ENCODE measurements at places on chromosomes 3 and 15. TPM values are rescaled to one million over a fixed set of nuclear protein-coding genes. Genes with fewer than 3 reads are reported as not detected.
A peak's percentile ranks its signal among the peaks of the same experiment; 100 is the strongest.

GRCh38 chr15:61644550-61644949, 415.4 kb upstream of the RORA start:
- H3K27me3 ChIP-seq = no peaks in the 10 kb centered on the region
- no peaks in the 10 kb centered on the region for H3K36me3 ChIP-seq
- no peaks in the 10 kb centered on the region for H3K4me1 ChIP-seq
- DNase-seq = no peak
- H3K4me3 ChIP-seq = no peak overlapping the region

DNA sequence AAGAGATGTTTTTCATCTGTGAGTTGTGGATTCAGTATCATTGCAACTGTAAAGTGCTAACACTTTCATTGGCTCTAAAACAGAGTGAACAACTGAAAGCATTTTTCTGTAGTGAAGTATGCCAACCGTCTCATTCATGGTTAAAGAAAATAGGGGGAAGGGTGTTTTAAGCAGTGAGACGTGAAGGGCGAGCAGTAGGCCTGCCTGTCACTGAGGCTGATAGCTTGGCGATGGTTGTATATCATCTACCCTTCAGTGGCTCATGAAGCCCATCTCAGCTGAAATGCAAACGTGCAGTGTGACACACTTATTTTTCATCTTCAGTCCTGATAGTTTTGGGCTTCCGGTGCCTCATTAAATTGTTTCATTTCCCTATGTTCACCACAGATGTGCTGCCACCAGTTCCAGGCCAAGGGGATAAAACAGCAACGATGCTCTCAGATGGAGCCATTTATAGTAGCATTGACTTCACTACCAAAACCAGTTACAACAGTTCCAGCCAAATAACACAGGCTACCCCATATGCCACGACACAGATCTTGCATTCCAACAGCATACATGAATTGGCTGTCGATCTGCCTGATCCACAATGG, 562.0 kb downstream of the ROBO2 start:
- H3K27me3 ChIP-seq = no peaks in the 10 kb centered on the region
- no peaks in the 10 kb centered on the region for H3K36me3 ChIP-seq
- no peak overlapping the region for H3K4me3 ChIP-seq
- no peaks in the 10 kb centered on the region for H3K4me1 ChIP-seq
- no peak for DNase-seq

Gene CASR
- polyA plus RNA-seq = not detected

GRCh38 chr15:90482124-90483011, 47.4 kb upstream of the CRTC3 start:
- DNase-seq = no peak
- peaks cover 99% of the 10 kb centered on the region for H3K36me3 ChIP-seq
- no peaks in the 10 kb centered on the region for H3K27me3 ChIP-seq
- no peak overlapping the region for H3K4me3 ChIP-seq
- peak overlapping the region; percentile 29 for H3K27ac ChIP-seq
- peaks cover 6% of the 10 kb centered on the region for H3K4me1 ChIP-seq

GRCh38 chr3:191915712-191916111, 454.7 kb downstream of the PYDC2 start:
- no peaks in the 10 kb centered on the region for H3K36me3 ChIP-seq
- no peaks in the 10 kb centered on the region for H3K27me3 ChIP-seq
- no peak overlapping the region for H3K27ac ChIP-seq
- DNase-seq = no peak
- no peaks in the 10 kb centered on the region for H3K4me1 ChIP-seq
- no peak overlapping the region for H3K4me3 ChIP-seq

DNA sequence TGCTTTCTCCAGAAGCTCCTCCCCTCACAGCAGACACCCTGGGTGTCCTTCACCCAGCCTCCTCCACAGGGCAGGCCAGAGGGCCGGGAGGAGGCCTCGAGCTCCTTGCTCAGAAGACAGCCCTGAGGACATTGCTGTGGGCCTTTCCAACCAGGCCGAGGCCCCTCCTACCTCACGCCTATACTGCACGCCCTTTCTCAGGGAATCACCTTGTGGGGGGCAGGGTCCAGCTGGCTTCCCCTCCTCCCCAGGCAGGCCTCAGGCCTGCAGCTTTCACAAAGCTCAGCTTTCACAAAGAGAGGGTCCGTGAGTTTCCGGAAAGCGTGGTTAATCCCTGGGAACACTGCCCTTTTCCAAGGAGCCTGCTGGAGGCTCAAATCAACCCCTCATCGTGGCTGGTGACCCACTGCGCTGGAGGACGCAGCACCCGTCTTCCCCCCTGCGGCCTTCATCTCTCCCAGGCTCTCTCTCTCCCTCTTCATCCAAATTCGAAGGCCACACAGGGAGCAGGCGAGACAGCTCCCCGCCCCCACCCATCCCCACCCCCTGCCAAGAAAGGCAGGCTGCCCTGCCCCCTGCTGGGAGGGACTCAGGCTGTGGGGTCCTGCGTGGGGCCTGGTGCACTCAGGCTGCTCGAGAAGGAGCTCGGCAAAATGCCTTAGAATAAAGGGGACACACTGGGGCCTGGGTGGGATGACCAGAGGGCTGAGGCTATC, 79.4 kb downstream of the OCA2 start:
- no peaks in the 10 kb centered on the region for H3K36me3 ChIP-seq
- H3K27me3 ChIP-seq = no peaks in the 10 kb centered on the region
- H3K27ac ChIP-seq = no peak overlapping the region
- no peak overlapping the region for H3K4me3 ChIP-seq
- H3K4me1 ChIP-seq = no peaks in the 10 kb centered on the region
- DNase-seq = no peak

Gene LMCD1
- polyA plus RNA-seq = 16.2 TPM

DNA sequence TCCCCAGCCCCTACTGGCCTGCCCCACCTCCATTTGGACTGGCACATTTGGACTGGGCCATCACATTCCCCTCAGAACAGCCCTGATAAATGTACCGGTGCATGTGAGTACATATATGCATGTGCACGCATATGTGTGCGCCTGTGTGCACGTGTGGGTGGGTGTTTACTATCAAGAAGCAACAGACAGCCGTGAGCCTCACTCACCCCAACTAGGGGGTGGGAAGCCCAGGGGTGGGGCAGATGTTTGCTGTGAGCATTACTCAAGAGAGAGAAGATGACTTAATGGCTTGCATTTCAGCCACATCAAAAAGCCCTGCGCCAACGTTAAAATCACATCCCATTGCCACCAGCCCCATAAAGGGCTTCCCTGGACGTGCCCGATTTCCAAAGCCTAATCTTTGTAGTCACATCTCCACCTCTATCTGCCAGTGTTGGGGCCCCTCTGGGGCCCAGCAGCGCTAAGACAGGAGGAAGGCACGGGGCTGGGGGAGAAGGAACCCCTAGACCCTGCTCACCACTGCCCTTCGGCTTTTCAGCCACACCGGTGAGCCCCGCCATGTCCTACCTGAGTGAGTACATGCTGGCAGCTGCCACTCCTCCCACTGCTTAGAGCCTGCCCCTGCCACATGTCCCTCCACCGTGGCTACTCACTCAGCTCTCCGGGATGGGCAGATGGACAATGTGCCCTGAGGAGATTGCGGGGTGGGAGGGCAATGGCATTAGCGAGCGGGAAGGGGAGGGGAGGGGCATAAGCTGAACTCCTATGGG, 10.9 kb downstream of the ITIH3 start:
- H3K27ac ChIP-seq = no peak overlapping the region
- DNase-seq = no peak
- H3K36me3 ChIP-seq = no peaks in the 10 kb centered on the region
- H3K4me1 ChIP-seq = no peaks in the 10 kb centered on the region
- H3K27me3 ChIP-seq = no peaks in the 10 kb centered on the region
- H3K4me3 ChIP-seq = no peak overlapping the region

Gene SERPINI2
- polyA plus RNA-seq = not detected

DNA sequence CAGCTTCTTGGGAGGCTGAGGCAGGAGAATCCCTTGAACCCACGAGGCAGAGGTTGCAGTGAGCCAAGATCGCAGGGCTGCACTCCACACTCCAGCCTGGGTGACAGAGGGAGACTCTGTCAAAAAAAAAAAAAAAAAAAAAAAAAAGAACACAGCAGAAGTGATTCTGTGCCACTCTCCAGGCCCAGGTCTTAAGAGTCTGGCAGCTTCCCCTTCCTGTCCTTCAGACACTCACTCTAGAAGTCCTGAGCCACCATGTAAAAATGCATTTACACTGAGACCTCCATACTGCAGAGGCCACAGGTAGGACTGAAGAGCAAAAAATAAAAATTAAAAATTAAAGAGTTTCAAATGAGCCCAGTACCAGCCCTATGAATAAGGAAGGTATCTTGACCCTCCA, 11.8 kb upstream of the CDV3 start:
- H3K27ac ChIP-seq = no peak overlapping the region
- no peaks in the 10 kb centered on the region for H3K4me1 ChIP-seq
- H3K4me3 ChIP-seq = no peak overlapping the region
- H3K27me3 ChIP-seq = no peaks in the 10 kb centered on the region
- no peak for DNase-seq

Gene PCOLCE2
- polyA plus RNA-seq = 13.2 TPM

DNA sequence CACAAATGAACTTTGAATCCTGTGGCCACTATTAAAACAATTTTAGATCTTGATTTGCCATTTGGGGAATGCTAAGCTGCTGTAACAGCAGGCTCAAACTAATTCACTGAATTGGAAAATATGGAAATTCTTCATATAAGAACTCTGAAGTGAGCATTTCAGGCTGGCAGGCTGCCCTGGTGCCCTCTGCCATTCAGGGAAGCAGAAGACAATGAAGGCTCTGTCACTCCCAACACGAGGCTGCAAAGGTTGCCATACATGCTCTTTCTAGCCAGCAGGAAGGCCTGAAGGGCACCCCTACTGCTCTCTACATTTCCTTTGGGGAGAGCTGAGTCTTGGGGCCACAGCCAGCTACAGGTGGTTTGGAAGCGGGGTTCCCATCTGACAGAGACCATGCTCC, 88.0 kb downstream of the GABRG3 start:
- no peak overlapping the region for H3K27ac ChIP-seq
- H3K4me1 ChIP-seq = no peaks in the 10 kb centered on the region
- no peaks in the 10 kb centered on the region for H3K27me3 ChIP-seq

DNA sequence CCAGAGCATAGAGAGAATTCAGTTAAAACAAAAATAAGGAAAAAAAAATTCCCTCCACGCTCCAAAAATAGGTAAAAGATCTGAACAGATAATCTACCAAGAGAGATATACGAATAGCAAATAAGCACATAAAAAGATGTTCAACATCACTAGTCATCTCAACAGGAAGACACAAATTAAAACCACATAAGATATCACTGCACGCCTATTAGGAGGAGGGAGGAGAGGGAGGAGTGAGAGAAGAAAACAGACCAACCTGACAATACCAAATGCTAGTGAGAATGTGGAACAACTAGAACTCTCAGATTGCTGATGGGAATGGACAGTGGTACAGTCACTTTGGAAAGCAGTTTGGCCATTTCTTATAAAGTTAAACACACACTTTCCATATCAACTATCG, 212.5 kb downstream of the FMN1 start:
- H3K36me3 ChIP-seq = no peaks in the 10 kb centered on the region
- H3K27ac ChIP-seq = no peak overlapping the region
- no peaks in the 10 kb centered on the region for H3K27me3 ChIP-seq

DNA sequence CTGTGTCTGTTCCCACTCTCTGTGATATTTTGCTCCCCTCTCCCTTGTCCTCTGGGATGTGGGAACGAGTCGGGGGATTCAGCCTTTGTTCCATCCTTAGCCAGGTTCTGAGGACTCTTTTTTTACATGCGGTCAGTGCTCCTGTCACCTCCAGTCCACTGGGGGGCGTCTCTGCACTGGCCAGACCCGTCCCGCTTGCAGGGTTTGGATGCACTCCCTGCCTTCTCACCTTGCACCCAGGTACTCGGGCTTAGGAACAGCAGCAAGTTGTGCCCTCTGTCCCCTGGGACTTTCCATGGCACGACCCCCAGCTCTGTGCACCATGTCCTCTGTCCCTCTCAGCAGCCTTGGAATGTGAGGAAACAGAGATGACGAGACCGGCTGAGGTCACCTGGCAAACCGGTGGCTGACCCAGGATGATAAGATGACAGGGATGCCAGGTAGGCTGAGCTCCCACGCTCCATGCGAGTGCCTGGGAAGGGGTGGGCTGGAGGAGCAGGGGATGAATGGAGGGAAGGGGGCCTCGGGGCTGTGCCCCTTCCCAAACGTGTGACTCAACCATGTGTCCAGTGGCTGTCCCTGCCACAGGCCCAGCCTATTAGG, 27.3 kb upstream of the FGD5 start:
- H3K27ac ChIP-seq = no peak overlapping the region
- H3K36me3 ChIP-seq = no peaks in the 10 kb centered on the region
- peaks cover 4% of the 10 kb centered on the region for H3K4me1 ChIP-seq
- no peak overlapping the region for H3K4me3 ChIP-seq
- DNase-seq = peak; percentile 84

Gene CFAP161
- not detected for polyA plus RNA-seq

Gene GOLGA8N
- polyA plus RNA-seq = 0.46 TPM

Gene MYL3
- 2.4 TPM for polyA plus RNA-seq

- H3K27ac ChIP-seq = no peak overlapping the region
- H3K27me3 ChIP-seq = no peaks in the 10 kb centered on the region
- peaks cover 9% of the 10 kb centered on the region for H3K4me1 ChIP-seq
- no peak for DNase-seq
Observed at GRCh38 chr15:85837881-85838280, 43.2 kb upstream of the KLHL25 start.

GRCh38 chr15:44186705-44187104, 8.4 kb downstream of the FRMD5 start:
- no peak overlapping the region for H3K4me3 ChIP-seq
- no peaks in the 10 kb centered on the region for H3K27me3 ChIP-seq
- no peak overlapping the region for H3K27ac ChIP-seq
- no peaks in the 10 kb centered on the region for H3K36me3 ChIP-seq
- no peak for DNase-seq
- H3K4me1 ChIP-seq = no peaks in the 10 kb centered on the region

- H3K36me3 ChIP-seq = no peaks in the 10 kb centered on the region
- H3K27me3 ChIP-seq = no peaks in the 10 kb centered on the region
- H3K27ac ChIP-seq = no peak overlapping the region
- H3K4me3 ChIP-seq = no peak overlapping the region
- no peaks in the 10 kb centered on the region for H3K4me1 ChIP-seq
- no peak for DNase-seq
Observed at GRCh38 chr3:122661633-122662032, 19.0 kb upstream of the PARP14 start.

DNA sequence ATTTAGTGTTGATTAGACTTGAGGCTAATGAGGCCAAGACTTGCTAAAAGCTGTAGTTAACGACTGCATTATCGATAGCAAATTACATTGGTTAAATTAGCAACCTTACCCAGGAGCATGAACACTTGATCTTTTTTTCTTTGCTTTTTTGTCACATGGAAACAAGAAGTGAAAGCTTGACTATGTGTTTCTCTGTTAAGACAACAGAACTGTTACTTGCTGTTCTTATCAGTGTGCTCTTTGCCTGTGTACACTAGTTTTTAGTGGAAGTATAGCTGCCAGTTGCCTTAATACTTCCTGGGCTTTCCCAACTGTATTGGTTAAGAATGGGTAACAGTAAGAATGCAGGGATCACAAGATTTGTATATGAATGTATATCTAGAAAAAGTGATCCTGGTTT, 625.5 kb downstream of the NAALADL2 start:
- H3K36me3 ChIP-seq = no peaks in the 10 kb centered on the region
- DNase-seq = no peak
- H3K27ac ChIP-seq = no peak overlapping the region

Gene ZIC1
- not detected for polyA plus RNA-seq

Gene PLA2G4D
- under 0.01 TPM for polyA plus RNA-seq

- no peak for DNase-seq
- H3K4me1 ChIP-seq = peaks cover 7% of the 10 kb centered on the region
- H3K27ac ChIP-seq = no peak overlapping the region
- H3K4me3 ChIP-seq = no peak overlapping the region
- H3K27me3 ChIP-seq = no peaks in the 10 kb centered on the region
- no peaks in the 10 kb centered on the region for H3K36me3 ChIP-seq
Observed at GRCh38 chr3:69251078-69251805, 128.8 kb upstream of the LMOD3 start.

GRCh38 chr15:101381671-101382212, 86.7 kb upstream of the SNRPA1 start:
- H3K36me3 ChIP-seq = no peaks in the 10 kb centered on the region
- H3K27ac ChIP-seq = no peak overlapping the region
- H3K4me1 ChIP-seq = no peaks in the 10 kb centered on the region
- no peak for DNase-seq
- H3K27me3 ChIP-seq = no peaks in the 10 kb centered on the region

Measured in sigmoid colon (tissue), 7 donors.